GM23338 (cell line): ENCODE measurements at places on chromosomes 5 and 9. TPM values are rescaled to one million over a fixed set of nuclear protein-coding genes. Genes with fewer than 3 reads are reported as not detected.

The PRLR gene
- total RNA-seq = 1.4 and 2.2 TPM in 2 replicates

The CNTFR gene
- 1.1 and 1.9 TPM in 2 replicates for total RNA-seq

The DPH7 gene
- 53.7 and 68.8 TPM in 2 replicates for total RNA-seq

The SMIM33 gene
- not detected in 2 replicates for total RNA-seq

DNA sequence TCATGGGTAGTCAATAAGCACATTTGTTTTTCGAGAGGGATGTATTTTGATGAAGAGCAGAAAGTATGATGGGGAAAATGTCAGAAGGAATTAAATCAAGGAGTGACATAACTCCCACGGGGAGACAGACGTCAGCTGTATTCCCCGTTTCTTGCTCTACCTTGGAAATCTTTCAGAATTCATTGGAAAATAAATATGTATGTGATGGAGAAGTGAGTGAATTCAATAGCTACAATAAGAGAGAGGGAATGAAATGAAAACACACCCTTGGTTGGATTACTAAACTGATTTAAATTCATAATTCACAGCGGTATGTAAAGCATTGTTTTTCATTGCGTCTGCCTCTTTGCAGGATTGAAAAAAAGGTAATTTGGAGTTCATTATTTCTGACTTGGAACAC, 209.7 kb upstream of the KLF4 start:
- H3K27ac ChIP-seq = no peak overlapping the region
- no peaks in the 10 kb centered on the region for H3K36me3 ChIP-seq
- no peaks in the 10 kb centered on the region for H3K27me3 ChIP-seq
- no peaks in the 10 kb centered on the region for H3K4me1 ChIP-seq

GRCh38 chr9:81002242-81002641, 687.1 kb downstream of the TLE1 start:
- no peak for DNase-seq
- H3K27me3 ChIP-seq = no peaks in the 10 kb centered on the region
- no peaks in the 10 kb centered on the region for H3K4me1 ChIP-seq

DNA sequence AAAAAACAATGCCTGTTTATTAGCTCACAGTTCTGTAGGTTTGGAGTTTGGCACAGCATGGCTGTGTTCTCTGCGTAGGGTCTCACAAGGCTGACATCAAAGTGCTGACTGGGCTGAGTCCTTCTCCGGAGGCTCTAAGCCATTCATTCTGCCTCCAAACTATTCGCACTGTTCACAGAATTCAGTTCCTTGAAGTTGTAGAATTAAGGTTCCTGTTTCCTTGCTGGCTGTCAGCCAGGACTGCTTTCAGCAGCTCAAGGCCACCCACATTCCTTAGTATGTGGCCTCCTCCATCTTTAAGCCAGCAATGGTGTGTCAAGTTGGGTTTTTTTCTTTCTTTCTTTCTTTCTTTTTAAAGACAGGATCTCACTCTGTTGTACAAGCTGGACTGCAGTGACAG, 161.9 kb downstream of the CDH6 start:
- no peak overlapping the region for H3K4me3 ChIP-seq
- H3K27ac ChIP-seq = no peak overlapping the region
- no peak for DNase-seq
- H3K4me1 ChIP-seq = no peaks in the 10 kb centered on the region

- H3K27ac ChIP-seq = no peak overlapping the region
- H3K4me3 ChIP-seq = no peak overlapping the region
- no peaks in the 10 kb centered on the region for H3K36me3 ChIP-seq
- DNase-seq = no peak
- peaks cover 33% of the 10 kb centered on the region for H3K4me1 ChIP-seq
These were observed 10.0 kb downstream of the PTBP3 start for GRCh38 chr9:112323378-112323854.

- H3K27ac ChIP-seq = no peak overlapping the region
- no peaks in the 10 kb centered on the region for H3K36me3 ChIP-seq
- peaks cover 69% of the 10 kb centered on the region for H3K4me1 ChIP-seq
- no peak for DNase-seq
These were observed 28.5 kb downstream of the DPYSL3 start for GRCh38 chr5:147481376-147481775.

- H3K27ac ChIP-seq = no peak overlapping the region
- no peaks in the 10 kb centered on the region for H3K27me3 ChIP-seq
- no peak for DNase-seq
These were observed 79.0 kb upstream of the TARS1 start for GRCh38 chr5:33361781-33362180.

- peak; percentile 69 for DNase-seq
- no peaks in the 10 kb centered on the region for H3K27me3 ChIP-seq
- peak overlapping the region; percentile 69; the same call in 1 of the 2 replicates for H3K27ac ChIP-seq
- no peak overlapping the region for H3K4me3 ChIP-seq
- H3K4me1 ChIP-seq = no peaks in the 10 kb centered on the region; the same call in 1 of the 2 replicates
These were observed 45.2 kb upstream of the HMCN2 start for GRCh38 chr9:130220352-130220751.

DNA sequence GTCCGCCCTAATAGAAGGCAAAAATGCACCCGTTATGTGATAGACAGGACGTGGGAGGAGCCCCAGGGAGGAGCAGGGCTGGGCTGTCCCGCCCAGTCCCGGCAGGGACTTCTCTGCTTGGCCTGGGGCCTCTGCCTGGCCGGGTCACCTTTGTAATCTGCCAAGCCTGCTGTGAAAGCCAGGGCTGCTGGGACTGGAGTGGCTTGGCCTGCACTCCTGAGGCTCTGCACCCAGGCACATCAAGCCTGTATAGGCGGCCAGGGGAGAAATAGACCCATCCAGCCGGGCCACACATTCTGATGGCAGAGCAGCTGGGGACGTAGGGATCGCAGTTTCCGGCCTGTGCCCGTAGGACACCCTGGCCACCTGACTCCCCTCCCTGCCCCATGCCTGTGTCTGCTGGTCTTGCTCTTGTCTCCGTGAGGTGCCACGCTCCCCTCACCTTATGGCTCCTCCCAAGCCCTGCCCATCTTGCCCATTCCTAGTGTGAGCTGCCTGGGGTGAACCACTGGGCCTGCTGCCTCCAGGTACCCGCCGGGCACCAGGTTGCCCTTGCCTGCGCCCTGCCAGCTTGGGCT, 28.1 kb downstream of the DYNC2I2 start:
- 0 out of 2 replicates have a peak overlapping the region, but pooled peaks have one; percentile 39 for H3K27ac ChIP-seq
- H3K27me3 ChIP-seq = no peaks in the 10 kb centered on the region
- no peaks in the 10 kb centered on the region for H3K4me1 ChIP-seq
- no peak for DNase-seq
